ENCODE measurements at places on chromosomes 1 and 21.

DNA sequence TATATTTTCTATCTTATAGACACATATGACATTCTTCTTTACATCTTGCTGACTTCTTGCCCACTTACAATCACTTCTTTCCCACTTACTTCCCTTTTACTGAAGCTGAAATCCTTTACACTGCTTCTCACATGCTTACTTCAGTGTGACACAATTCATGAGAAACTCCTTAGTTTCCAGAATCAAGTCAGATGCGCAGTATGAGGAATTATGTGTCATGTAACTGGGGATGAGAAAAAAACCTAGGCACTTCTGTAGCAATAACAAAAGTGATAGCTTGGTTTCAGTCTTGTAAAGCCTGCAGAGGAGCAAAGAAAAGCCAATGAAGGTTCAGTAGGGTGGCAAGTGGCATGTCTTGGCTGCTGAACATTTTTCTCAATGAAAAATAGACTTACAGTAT lies 566.2 kb upstream of the RGS18 start:
- no peak for DNase-seq

DNA sequence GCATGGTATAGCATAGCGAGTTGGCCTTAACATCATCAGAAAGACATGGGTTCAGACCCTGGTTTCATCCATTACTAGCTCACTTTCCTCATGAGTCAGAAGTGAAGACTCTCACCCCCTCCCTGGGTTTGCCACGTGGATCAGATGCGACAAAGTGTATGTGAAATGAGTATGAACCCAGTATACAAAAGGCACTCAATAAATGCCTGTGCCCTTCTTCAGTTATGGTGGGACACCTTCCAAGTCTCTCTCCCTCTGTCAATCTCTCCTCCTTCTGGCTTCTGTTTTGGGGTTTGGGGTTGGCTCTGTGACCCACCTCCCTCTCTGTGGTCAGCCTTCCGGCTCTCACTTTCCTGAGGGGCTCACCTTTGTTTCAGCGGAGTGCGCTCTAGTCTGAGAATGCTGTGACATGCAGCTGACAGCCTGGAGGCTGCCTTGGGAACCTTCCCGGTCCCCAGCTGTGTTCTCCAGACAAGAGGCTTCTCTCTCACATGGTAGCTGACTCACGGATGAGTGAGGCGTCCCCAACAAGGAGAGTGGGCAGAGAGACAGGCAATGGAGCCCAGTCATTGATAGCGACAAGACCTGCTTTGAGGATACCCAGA lies 155.0 kb upstream of the EDN2 start:
- no peak for DNase-seq

GRCh38 chr21:25300632-25301031 lies 306.6 kb downstream of the MRPL39 start:
- DNase-seq, result no peak

DNA sequence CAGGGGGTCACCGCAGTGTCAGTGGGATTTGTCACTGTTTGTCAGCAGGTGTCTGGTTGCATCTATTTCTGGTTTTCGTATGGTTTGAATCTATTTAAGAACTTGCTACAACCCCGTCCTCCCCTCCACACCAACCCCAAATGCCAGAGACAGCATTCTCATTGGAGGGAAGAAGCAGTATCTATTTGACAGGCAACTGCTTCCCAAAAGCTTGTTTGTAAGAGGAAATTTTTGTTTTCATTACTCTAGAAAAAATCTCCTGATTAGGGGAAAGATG lies 54.4 kb downstream of the NR5A2 start:
- no peak for DNase-seq

DNA sequence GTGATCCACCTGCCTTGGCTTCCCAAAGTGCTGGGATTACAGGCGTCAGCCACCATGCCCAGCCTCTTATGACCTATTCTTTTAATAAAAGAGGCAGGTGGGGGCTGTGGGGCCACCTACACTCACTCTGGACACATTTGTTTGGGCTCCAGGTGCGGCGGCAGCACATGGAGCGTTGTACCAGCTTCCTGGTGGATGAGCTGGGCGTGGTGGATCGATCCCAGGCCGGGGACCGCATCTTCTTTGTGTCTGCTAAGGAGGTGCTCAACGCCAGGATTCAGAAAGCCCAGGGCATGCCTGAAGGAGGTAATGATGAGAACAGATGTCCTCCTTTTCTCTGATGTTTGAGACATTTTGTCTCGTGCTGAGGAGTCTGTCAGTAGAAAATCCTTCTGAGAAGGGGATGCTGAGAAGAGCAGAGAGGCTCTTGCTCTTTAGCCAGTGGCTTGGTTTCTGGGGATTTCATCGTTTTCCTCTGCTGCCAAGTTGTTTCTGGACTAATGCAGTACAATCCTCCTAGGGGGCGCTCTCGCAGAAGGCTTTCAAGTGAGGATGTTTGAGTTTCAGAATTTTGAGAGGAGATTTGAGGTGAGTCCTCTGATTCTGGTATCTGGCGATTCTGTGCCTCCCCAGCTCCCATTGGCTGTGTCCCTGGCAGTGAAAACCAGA lies 17.9 kb upstream of the MIIP start:
- peak; percentile 10 for DNase-seq

GRCh38 chr1:241972703-241973369 lies 15.3 kb downstream of the BECN2 start:
- no peak for DNase-seq

GRCh38 chr1:77280962-77281361 lies 857 bp upstream of the AK5 start:
- no peak for DNase-seq

DNA sequence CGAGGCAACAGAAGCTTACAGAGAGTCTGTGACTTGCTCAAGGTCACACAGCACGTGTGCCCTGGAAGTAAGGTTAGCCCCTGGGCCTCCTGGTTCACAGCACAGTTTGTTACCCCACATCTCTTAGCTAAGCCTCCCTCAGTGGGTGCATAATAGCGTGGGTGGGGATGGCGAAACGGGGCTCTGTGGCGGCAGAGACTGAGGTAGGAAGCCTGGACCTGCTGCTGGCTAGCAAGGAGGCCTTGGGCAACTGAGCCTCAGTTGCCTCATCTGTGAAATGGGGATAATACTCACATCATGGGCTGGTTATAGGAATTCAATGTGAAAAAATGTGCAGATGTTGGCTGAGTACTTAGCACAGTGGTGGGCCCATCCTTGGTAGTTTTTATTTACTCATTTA lies 596 bp downstream of the PADI4 start:
- DNase-seq, result no peak

DNA sequence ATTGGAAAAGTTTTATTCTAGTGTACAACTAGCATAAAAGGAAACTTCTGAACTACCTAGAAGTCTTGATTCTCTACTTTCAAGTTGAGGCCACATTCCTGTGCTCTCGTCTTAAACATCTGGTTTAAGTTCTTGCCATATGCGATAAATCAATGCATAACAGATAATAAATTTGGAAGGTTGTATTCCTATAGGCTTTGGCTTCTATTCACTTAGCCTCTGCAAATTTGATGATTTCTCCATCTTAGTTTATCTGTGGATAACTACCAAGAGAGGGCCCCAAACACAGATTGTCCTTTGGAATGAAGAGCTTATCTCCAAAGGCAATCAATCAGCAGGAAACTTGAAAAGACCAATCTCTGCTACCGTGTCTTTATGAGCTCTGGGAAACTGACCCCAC lies 11.7 kb upstream of the RNF2 start:
- no peak for DNase-seq

GRCh38 chr1:20936621-20937020 lies 149.5 kb upstream of the HP1BP3 start:
- no peak for DNase-seq

- no peak for DNase-seq
Observed at GRCh38 chr1:180964595-180964994, 51.9 kb downstream of the KIAA1614 start.

GRCh38 chr1:70075761-70076160 lies 129.6 kb downstream of the LRRC40 start:
- no peak for DNase-seq
